ENCODE measurements at places on chromosomes 7 and 10. TPM values are rescaled to one million over a fixed set of nuclear protein-coding genes. Genes with fewer than 3 reads are reported as not detected.

DNA sequence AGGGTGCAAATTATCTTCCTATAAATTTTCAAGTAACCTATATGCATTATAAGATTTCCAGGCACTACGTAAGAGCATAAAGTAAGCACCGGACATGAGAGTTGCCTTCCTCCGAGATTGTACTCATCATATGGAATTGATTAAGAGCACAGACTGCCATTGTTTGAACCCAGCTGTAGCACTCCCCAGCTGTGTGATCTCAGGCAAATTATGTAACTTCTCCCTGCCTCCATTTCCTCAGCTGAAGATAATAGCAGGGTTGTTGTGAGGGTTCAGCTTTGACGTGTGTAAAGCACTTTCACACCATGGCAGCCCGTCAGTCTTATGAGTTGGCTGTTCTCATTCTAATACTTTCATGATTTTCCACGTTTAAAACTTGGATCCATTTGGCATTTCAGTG, 122.6 kb downstream of the ITIH5 start:
- no peak overlapping the region for H3K4me3 ChIP-seq
- H3K36me3 ChIP-seq: no peaks in the 10 kb centered on the region
- no peak overlapping the region for H3K27ac ChIP-seq
- peaks cover 58% of the 10 kb centered on the region for H3K4me1 ChIP-seq
- H3K27me3 ChIP-seq: no peaks in the 10 kb centered on the region

- no peak overlapping the region for H3K4me3 ChIP-seq
- H3K4me1 ChIP-seq: no peaks in the 10 kb centered on the region
- no peaks in the 10 kb centered on the region for H3K27me3 ChIP-seq
- no peak overlapping the region for H3K27ac ChIP-seq
- no peaks in the 10 kb centered on the region for H3K36me3 ChIP-seq
Observed at GRCh38 chr7:144390481-144390880, 13.0 kb downstream of the NOBOX start.

- no peak for DNase-seq
- no peaks in the 10 kb centered on the region for H3K36me3 ChIP-seq
- H3K4me3 ChIP-seq: no peak overlapping the region
- no peaks in the 10 kb centered on the region for H3K4me1 ChIP-seq
- no peak overlapping the region for H3K27ac ChIP-seq
Observed at GRCh38 chr7:33485747-33486493, 356.6 kb downstream of the BBS9 start.

DNA sequence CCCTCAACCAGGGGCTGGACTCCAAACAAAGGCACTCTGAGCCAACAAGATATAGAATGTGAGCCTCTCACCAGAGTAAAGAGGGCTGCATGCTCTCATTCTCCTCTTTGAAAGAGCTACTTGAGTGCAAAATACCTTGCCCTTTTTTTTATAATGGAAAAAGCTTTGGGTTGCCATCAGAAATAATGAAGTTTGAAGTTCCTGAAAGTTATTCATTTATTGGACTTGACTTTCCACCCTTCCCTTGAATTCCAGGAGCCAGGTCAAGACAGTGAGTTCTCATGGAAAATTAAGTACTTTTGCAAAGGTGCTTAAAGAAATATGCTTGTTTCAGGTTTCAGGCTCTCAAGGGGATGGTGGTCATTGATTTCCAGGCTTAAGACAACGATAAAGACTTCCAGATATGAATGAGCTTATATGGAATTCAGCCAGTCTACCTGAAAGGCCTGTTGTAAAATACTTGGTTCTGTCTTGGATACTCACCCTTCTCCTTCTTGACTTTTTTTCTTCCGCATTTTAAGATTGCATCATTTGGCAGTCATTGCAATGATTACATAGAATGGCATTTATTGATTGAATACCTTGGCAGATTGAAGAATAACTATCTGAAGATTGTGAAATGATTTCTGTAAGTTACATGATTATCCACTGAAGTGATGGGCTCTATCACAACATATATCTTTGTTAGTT, 696.4 kb downstream of the INHBA start:
- no peaks in the 10 kb centered on the region for H3K27me3 ChIP-seq
- H3K36me3 ChIP-seq: no peaks in the 10 kb centered on the region
- DNase-seq: no peak
- peak overlapping the region; percentile 12 for H3K27ac ChIP-seq
- no peak overlapping the region for H3K4me3 ChIP-seq

DNA sequence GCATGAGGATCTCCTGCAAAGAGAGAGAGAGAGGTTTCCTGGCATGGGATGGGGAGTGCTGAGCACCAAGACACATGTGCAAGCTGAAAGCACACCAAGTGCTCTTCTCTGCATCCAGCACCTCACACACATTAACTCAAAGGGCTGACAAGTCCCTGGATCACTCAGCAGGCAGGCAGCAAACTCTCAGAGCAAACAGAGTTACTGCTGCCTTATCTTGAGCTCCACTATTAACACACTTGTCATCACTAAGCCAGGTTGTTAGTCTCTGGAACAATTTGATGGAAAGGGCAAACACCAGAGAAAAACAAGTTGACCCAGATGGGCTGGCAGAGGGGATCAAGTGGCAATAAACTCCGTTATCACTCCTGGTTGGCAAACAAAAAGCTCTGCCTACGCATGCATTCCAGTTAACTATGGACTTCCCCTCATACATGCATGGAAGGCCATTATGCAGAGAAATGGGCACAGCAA, 349.9 kb downstream of the KCNMA1 start:
- no peaks in the 10 kb centered on the region for H3K27me3 ChIP-seq
- no peak overlapping the region for H3K4me3 ChIP-seq
- no peak overlapping the region for H3K27ac ChIP-seq
- peak; percentile 5 for DNase-seq
- peaks cover 9% of the 10 kb centered on the region for H3K4me1 ChIP-seq
- no peaks in the 10 kb centered on the region for H3K36me3 ChIP-seq

GRCh38 chr10:1379601-1380000, 323.4 kb downstream of the WDR37 start:
- H3K4me3 ChIP-seq: no peak overlapping the region
- no peak overlapping the region for H3K27ac ChIP-seq
- H3K4me1 ChIP-seq: no peaks in the 10 kb centered on the region
- peaks cover 37% of the 10 kb centered on the region for H3K27me3 ChIP-seq
- H3K36me3 ChIP-seq: no peaks in the 10 kb centered on the region

DNA sequence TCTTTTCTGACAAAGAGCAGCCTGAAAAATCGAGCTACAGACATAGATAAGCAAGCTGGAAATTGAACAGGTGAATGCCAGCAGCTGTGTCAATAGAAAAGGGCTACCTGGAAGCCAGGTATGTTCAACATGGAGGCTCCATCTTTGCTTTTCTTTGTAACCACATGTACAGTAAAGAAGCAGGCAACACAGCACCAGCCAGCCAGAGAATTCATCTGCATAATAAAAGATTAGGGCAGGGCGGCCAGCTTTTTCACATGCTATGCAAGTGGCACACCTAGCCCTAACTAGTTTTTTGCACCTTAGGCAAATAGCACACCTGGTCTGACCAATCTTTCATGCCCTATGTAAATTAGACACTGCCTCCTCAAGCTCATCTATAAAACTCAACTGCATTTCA, 25.7 kb downstream of the COG5 start:
- H3K36me3 ChIP-seq: peaks cover 34% of the 10 kb centered on the region
- H3K27me3 ChIP-seq: no peaks in the 10 kb centered on the region
- no peak overlapping the region for H3K27ac ChIP-seq
- no peak for DNase-seq

DNA sequence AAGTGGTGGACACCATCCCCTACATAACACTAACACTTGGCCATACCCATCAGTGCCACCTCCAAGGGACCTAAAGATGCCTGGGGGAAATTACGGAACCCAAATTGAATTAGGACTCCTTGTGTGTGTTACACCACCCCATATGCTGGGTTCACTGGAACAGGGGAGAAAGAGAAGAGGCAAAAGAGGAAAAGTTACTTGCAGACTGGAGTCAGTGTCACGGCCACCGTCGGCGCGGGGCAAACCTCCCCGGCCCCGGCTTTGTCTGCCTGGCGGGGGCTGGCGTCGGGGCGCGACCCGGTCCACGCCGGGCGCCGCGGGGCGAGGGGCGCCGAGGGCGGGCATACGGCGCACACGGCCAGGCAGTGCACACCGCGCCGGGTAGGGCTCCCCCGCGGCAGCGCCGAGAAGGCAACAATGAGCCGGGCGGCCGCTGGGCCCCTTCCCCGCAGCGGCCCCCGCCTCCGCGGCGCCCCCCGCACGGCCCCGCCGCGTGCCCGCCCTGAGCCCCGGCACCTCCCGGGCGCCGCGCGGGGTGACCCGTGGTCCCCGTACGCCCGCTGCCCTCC, 171.1 kb downstream of the FAM107B start:
- peak overlapping the region; percentile 54 for H3K27ac ChIP-seq
- peak overlapping the region; percentile 54 for H3K4me3 ChIP-seq
- DNase-seq: no peak

DNA sequence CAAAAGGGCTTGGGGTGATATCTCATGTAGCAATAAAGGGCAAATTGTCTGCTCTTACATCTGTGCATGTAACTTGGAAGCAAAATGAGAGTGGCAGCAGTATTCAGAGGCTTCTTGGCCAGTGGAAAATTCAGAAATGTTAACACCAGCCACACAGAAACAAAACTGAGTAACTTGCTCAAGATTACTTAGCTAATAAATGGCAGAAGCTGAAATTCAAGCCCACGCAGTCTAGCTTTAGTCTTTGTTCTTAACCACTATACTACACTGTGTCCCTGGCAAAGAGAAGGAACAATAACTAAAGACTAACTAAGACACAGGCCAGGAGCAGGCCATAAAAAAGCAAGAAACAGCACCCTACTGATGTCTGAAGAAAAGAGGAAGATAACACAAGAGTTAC, 185.9 kb upstream of the ASAH2 start:
- H3K4me1 ChIP-seq: no peaks in the 10 kb centered on the region
- DNase-seq: no peak
- no peak overlapping the region for H3K4me3 ChIP-seq
- no peaks in the 10 kb centered on the region for H3K27me3 ChIP-seq

- H3K36me3 ChIP-seq: no peaks in the 10 kb centered on the region
- no peak overlapping the region for H3K4me3 ChIP-seq
- H3K4me1 ChIP-seq: no peaks in the 10 kb centered on the region
- no peaks in the 10 kb centered on the region for H3K27me3 ChIP-seq
- H3K27ac ChIP-seq: no peak overlapping the region
Observed at GRCh38 chr10:112246-112645, 23.0 kb upstream of the ZMYND11 start.

DNA sequence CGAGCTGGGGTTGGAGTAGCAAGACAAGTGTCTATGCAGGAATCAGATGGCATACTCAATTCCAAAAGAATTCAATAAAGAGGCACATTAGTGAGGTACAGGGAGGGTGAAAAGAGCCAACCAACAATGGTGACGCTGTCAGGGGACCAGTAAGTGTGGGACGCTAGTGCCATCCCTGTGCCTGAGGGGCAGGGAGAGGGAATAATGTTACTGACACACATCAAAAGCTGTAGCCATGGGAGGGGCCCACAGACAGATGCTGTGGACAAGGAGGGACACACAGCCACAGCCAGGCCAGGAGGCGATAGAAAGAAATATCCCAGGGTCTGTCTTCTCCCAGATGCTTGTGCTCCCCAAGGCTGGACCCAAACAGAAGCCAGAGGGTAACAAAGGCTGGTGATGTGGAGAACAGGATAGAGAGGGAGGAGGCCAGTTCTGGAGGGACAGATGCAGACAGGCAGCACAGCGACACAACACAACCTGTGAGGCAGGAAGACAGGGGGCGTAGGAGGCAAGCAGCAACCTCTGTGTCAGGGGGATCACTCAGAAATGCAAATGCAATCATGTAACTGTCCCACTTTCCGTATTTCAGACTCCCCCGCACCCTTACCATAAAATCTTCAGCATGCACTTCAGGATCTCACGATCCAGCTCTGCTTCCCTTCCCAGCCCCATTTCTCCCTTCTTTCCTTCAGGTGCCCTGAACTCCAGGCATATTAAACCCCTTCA, 240.5 kb upstream of the FZD8 start:
- no peak overlapping the region for H3K27ac ChIP-seq
- no peaks in the 10 kb centered on the region for H3K36me3 ChIP-seq
- DNase-seq: no peak
- no peaks in the 10 kb centered on the region for H3K27me3 ChIP-seq
- H3K4me3 ChIP-seq: no peak overlapping the region
- H3K4me1 ChIP-seq: no peaks in the 10 kb centered on the region

DNA sequence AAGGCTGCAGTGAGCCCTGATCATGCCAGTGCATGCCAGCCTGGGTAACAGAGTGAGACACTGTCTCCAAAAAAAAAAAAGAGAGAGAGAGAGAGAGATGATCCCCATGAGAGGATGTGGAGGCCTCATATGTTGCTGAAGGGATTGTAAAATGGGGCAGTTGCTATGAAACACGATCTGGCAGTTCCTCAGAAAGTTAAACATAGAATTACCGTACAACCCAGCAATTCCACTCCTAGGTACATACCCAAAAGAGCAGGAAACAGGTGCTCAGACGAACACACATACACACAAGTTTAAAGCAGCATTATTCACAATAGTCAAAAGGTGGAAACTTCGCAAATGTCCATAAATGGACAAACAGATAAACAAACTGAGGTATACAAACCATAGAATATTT, 27.4 kb upstream of the CYTH3 start:
- H3K27me3 ChIP-seq: no peaks in the 10 kb centered on the region
- H3K4me3 ChIP-seq: no peak overlapping the region

- H3K36me3 ChIP-seq: no peaks in the 10 kb centered on the region
- no peak overlapping the region for H3K27ac ChIP-seq
- no peaks in the 10 kb centered on the region for H3K27me3 ChIP-seq
- no peak overlapping the region for H3K4me3 ChIP-seq
Observed at GRCh38 chr10:132915411-132915810, 27.0 kb downstream of the CFAP46 start.

- H3K4me1 ChIP-seq: no peaks in the 10 kb centered on the region
- H3K27ac ChIP-seq: no peak overlapping the region
- H3K36me3 ChIP-seq: peaks cover 11% of the 10 kb centered on the region
- H3K27me3 ChIP-seq: no peaks in the 10 kb centered on the region
Observed at GRCh38 chr10:70085975-70086613, 33.4 kb downstream of the MACROH2A2 start.

- no peaks in the 10 kb centered on the region for H3K27me3 ChIP-seq
- H3K27ac ChIP-seq: peak overlapping the region; percentile 87
- peaks cover 31% of the 10 kb centered on the region for H3K4me1 ChIP-seq
- DNase-seq: peak; percentile 73
- H3K4me3 ChIP-seq: peak overlapping the region; percentile 59
Observed at GRCh38 chr7:30750683-30751650, 968 bp upstream of the INMT start.

- H3K36me3 ChIP-seq: no peaks in the 10 kb centered on the region
- H3K27ac ChIP-seq: peak overlapping the region; percentile 49
- no peak overlapping the region for H3K4me3 ChIP-seq
- H3K27me3 ChIP-seq: no peaks in the 10 kb centered on the region
Observed at GRCh38 chr7:7099584-7100014, 82.7 kb upstream of the C1GALT1 start.

- no peaks in the 10 kb centered on the region for H3K4me1 ChIP-seq
- H3K4me3 ChIP-seq: no peak overlapping the region
- H3K27ac ChIP-seq: no peak overlapping the region
- no peaks in the 10 kb centered on the region for H3K27me3 ChIP-seq
- DNase-seq: no peak
Observed at GRCh38 chr10:74419491-74419951, 268.5 kb downstream of the ADK start.

GRCh38 chr7:91431601-91432000, 167.4 kb downstream of the FZD1 start:
- H3K4me1 ChIP-seq: no peaks in the 10 kb centered on the region
- H3K27me3 ChIP-seq: no peaks in the 10 kb centered on the region
- H3K36me3 ChIP-seq: no peaks in the 10 kb centered on the region
- no peak overlapping the region for H3K27ac ChIP-seq

The ASB10 gene
- 28.3 TPM for total RNA-seq

The LAMB4 gene
- total RNA-seq: 0.25 TPM

The TMEM229A gene
- not detected for total RNA-seq

The CDH23 gene
- total RNA-seq: 7.7 TPM

The LEP gene
- not detected for total RNA-seq

The SAP25 gene
- total RNA-seq: not detected

The GPR26 gene
- total RNA-seq: not detected

The TNKS2 gene
- total RNA-seq: 21.1 TPM

The FAM241B gene
- total RNA-seq: 4.9 TPM

The STEAP1B gene
- 0.15 TPM for total RNA-seq

The RHOBTB1 gene
- total RNA-seq: 16.7 TPM

The DMBT1 gene
- not detected for total RNA-seq
